ENCODE measurements at places on chromosomes 1 and 21.

DNA sequence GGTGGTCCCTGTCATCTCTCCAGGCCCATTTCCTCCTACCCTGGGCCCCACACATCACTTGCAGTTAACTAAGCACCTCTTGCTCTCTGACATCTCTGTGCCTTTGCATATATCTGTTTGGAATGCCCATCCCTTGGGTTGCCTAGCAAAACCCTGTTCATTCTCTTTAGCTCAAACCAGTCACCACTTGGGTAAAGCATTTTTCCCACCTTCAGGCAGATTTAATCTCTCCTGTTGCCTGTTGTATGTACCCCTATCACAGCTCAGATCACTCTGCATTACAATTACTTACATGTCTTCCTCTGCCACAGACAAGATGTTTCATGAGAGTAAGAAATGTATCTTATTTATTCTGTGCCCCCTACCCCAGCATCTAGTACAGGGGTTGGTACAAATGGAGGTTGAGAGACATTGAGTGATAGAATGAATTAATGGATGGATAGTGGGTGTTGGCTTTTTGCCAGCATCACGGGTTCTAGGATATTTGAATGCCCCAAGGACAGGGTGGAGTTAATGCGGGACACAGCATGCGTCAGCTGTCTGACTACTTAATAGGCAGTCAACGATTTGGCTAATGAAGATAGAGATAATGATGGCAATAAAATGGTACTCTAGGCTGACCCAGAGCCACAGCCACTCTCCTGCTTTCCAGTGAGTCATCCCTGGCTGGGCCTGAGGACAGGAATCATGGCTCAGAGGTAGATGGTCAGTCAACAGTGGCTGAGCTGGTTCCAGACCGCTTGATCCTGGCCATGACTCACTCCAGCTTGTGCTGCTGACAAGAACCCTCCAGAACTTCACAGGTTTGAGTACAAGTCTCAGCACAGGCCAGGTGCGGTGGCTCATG lies 6.5 kb downstream of the NR0B2 start:
- DNase-seq = no peak

- no peak for DNase-seq
Observed at GRCh38 chr1:70140343-70140742, 65.0 kb downstream of the LRRC40 start.

DNA sequence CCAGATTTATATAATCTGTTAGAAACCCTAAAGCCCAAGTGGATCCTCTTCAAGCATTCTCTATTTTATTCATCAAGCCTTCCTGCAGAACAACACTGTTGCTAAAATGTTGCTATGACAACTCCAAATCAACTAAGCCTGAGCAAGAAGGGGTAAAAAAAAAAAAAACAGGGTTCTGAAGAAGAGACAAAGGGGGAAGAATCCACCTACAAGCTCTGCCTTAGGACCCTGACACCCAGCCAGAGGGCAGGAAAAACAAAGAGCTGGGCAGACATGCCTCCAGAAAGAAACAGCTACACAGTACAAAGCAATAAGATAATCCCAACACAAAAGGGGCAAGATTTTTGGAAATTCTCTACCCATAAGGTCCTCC lies 1.3 kb downstream of the USF1 start:
- DNase-seq = no peak

GRCh38 chr1:6859415-6860343 lies 74.4 kb downstream of the CAMTA1 start:
- no peak for DNase-seq

DNA sequence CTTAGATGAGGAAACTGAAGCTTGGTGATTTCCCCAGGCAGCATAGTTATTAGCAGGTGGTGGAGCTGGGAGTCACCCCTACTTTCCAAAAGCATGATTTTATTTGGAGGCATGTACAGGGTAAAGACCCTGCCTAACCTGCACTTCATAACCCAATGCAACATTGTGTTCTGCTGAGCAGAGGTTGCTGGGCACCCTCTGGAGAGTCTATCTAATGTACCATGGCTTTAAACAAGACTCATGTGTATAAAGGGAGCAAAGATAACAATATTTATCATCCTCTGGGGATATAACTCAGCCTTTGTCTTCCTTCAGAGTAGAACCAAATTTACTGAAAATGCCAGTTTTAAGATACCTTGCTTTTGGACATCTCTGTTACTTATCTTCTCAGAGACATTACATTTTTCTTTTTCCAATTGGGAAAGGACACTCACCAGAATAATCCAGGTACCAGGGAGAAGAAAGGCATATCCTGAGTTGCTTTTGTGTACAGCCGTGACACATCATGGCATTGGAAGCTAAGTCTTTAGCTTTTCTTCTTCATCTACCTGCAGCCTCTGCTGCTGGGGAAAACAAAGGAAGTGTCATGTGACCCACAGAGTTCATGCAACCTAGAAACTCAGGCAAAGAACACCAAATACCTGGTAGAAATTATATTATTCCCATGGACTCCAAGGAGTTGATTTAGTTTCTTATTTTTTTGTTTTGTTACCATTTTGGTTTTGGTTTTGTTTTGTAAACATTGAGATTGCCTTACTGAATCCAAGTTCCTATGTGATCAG lies 39.6 kb downstream of the ELAVL4 start:
- DNase-seq = no peak

- no peak for DNase-seq
Observed at GRCh38 chr1:116713474-116713873, 40.8 kb upstream of the CD2 start.

DNA sequence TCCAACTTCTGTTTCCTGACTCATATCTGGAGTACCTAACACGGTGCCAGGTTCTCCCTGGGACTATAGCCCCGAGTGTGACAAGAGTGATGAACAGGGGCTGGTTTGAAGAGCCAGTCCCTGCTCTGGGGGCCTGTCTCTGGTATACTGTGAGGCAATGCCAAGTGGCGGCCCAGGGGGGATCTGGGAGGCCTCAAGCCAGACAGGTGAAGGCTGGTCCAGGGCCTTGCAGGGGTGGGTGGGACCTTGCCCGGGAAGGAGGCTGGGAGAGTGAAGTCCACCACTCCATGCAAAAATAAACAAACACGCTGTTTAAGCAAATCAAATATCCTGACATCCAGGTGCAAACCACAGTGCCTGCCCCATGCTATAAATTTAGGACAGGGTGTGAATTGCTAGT lies 6.8 kb upstream of the PLXNA2 start:
- DNase-seq = no peak

DNA sequence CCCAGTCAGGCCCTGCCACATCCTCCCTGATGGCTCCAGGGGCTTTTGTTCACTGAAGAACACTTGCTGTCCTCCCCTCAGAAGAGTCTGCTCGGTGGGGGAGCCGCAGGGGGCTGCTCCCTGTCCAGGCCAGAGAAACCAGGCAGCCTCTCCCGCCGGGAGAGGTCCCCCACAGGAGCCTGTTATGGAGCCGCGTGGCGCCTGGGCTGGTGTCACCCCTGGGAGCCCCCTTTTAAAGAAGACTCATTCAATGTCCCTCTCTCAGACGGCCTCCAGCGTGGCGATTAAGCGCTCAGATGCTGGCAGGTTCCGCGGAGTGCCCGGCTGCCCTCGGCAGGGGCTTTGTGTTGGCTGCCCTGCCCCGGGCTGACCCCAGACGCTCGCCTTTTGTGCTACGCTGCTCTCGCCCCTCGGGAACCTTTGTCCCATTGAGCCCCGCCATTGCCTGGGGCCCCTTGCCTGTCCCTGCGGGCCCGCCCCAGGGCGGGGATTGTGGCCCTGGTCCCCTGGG lies 43.1 kb downstream of the SKI start:
- no peak for DNase-seq

- DNase-seq = no peak
Observed at GRCh38 chr1:12126781-12127180, 40.0 kb upstream of the TNFRSF1B start.

DNA sequence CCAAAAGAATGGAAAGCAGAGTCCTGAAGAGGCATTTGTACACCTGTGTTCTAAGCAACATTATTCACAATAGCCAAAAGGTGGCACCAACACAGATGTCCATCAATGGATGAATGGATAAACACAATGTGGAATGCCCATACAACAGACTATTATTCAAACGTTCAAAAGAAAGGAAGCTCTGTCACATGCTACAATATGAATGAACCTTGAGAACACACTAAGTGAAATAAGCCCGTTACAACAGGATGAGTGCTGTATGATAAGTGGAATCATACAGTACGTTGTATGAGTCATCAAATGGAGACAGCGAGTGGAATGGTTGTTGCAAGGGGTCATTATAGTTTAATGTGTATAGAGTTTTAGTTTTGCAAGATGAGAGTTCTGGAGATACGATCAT lies 80.1 kb downstream of the SH3BGR start:
- no peak for DNase-seq

- no peak for DNase-seq
Observed at GRCh38 chr21:32256873-32257620, 21.8 kb downstream of the MIS18A start.

DNA sequence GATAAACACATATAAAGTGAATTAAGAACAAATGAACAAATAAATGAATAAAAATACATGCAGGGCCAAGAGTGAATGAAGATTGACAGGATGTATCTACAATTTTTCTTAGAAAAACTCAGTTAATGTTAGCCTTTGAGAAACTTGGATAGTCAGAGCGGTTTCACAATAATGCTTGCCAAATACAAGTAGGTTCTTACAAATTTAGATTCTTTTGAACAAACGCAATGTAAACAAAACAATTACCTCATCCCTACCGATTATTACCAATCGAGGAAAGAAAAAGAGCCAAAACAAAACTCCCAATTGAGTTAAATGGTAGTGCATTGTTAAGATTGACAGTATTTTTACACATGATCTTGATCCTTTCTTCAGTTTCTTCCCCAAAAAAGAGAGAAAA lies 176.9 kb upstream of the DEPDC1 start:
- DNase-seq = no peak

DNA sequence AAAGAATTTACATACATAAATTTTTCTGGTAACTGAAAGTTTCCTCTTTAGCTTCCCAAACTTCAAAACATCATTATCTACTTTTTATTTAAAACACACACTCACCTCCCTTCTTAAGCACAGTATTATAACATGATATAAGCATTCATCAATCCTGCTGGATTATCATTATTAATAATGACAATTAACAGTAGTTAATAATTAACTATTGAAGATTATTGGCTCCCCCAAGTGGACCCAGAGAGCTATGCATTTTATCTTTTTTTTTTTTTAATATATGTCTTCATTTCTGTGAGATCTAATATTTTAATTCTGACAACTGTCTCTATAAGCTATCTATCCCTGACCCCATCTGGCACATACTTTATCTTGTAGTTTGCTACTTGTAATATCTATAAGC lies 252.1 kb upstream of the CACYBP start:
- no peak for DNase-seq

DNA sequence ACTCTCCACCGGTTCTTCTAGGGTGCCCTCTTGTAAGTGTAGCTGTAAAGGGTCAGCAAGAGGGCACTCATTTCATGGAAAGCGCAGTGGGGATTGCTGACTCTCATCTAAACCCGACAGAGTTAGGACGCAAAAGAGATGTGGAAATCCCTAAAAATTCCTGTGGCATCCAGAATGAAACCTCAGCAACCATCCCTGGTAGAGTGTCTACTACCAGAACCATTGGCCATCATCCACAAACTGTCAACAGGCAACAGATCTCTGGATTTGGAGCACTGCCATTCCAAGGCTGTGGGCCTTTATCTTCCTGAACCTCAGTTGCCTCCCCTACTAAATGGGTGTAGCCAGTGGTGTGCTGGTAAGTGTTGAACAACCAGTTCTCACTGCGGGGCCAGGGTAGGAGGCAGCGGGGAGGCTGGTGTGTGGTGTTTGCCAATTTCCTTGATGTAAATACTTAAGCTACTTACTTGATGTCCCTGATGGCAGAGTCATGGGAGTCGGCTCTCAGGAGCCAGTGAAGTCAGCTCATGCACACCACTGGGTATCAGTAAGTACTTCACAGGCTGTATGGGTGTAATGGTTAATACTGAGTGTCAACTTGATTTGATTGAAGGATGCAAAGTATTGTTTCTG lies 195.8 kb downstream of the KAZN start:
- DNase-seq = no peak

- no peak for DNase-seq
Observed at GRCh38 chr21:42155045-42155855, 63.7 kb upstream of the ABCG1 start.

DNA sequence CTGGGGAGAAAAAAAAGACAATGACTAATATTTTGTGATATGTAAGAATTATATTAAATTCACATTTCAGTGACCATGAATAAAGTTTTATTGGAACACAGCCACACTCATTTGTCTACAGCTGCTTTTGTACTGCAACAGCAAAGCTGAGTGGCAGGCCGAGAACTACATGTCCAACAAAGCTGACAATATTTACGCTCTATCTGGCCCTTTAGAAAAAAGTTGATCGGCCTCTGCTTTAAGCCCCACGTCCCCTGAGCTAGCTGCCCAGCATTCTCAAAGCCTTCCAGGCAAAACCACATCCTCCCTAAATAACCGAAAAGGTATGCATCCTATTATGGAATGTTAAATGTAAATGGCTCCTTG lies 8.6 kb downstream of the SLC2A1 start:
- DNase-seq = no peak

- DNase-seq = peak; percentile 54
Observed at GRCh38 chr1:186482661-186483255, 21.8 kb upstream of the PDC start.

DNA sequence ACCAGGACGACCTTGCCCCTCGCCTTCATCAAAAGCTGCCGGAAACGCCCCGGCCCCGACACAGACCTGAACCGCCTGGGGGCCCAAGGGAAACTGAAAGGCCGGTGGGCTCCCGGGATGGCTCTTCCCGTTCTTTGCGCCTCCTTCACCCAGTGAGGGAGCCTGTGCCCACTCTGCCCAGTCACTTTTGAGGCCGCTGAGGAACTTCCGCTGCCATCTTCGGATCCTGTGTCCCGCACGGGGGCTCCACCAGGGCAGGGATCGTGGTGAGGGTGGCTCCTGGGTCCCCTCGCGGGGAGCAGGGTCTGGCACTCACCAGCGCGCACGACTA lies 104.0 kb downstream of the PPIAL4G start:
- DNase-seq = no peak

DNA sequence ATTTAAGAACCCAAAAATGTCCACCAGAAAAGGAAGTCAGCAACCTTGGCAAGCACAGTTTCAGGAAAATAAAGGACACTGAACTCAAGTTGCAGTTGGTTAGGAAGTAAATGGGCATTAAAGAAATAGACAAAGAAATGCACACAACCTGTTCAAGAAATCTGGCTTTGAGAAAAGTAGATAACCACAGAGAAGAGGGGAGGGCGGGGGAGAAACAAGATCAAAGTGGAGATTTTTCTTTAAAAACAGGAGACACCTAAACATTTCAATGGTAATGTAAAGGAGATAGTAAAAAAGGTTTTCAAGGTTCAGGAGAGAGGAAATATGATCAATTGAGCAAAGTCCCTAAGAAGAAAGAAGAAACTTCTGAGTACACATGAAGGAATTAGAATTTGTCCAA lies 29.1 kb downstream of the SYDE2 start:
- no peak for DNase-seq
